Activated naive CD4-positive, alpha-beta T cell (primary cell): ENCODE measurements at places on chromosomes 2 and 18.

GRCh38 chr18:54359233-54359632 lies 1.5 kb downstream of the C18orf54 start:
- DNase-seq, result no peak

- no peak for DNase-seq
Measured at GRCh38 chr2:39511605-39512433, 74.7 kb upstream of the MAP4K3 start.

DNA sequence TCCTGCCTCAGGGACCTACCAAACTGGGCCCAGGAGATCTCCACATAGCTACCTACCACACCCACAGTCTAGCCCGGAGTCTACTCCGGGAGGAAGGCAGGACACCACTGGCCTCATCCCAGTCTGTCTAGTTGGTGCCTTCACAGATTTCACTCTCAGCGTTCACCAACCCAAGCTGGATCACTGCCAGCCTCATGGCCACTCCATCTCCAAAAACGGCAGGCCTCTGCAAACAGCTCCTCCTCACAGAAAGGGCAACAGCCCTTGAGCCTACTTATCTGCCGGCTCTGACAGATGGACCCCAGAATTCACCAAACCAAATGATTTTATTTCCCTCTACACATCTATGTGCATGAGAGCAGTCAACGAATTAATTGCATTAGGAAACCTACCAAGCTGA lies 61.3 kb downstream of the NCKAP5 start:
- no peak for DNase-seq

DNA sequence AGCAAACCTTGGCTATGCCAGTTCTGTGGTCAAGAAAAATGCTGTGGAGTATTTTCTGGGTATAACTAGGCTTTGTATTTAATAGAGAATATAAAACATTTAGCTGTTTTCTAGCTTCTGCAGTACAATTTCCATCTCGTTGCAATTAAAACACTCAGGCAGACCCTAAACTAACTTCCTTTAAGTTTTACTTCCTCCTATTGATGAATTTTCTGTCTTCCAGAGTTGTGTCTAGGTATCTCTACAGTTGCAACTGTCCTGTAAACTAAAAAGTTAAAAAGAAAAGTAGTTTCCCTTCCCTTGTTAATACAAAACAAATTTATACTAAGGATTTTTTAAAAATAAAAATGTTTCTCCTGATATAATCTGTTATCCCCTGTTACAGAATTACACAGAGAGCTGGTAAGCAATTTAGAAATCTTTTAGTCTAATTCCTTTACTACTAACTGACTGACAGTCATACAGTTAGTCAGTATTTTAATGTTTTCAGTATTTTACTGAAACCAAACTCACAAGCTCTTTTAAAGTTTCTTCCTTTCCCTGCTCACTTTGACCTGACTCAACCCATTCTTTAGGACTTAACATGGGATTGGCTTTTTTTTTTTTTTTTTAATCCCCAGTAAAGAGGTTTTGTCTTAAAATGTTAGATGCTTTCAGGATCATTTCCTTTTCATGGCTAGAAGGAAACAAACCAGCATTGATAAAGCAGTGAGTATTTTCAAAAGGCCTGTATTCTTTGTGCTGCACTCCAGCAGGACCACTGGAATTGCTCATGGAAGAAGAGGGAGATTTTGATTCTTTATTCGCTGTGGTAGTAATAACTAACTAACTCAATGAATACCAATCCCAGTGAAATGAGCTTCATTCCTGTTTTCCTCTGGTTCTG lies 22.9 kb downstream of the ITGAV start:
- no peak for DNase-seq

DNA sequence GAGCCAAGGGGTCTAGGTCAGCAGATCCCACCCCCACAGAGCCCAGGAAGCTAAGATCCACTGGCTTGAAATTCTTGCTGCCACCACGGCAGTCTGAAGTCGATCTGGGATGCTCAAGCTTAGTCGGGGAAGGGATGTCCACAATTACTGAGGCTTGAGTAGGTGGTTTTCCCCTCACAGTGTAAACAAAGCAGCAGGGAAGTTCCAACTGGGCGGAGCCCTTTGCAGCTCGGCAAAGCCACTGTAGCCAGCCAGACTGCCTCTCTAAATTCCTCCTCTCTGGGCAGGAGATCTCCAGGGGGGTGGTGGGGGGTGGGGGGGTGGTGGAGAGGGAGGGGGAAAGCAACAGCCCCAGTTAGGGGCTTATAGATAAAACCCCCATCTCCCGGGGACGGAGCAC lies 419.5 kb downstream of the NUP35 start:
- DNase-seq, result no peak
